EH (cell line): ENCODE measurements at places on chromosomes 4 and X.

DNA sequence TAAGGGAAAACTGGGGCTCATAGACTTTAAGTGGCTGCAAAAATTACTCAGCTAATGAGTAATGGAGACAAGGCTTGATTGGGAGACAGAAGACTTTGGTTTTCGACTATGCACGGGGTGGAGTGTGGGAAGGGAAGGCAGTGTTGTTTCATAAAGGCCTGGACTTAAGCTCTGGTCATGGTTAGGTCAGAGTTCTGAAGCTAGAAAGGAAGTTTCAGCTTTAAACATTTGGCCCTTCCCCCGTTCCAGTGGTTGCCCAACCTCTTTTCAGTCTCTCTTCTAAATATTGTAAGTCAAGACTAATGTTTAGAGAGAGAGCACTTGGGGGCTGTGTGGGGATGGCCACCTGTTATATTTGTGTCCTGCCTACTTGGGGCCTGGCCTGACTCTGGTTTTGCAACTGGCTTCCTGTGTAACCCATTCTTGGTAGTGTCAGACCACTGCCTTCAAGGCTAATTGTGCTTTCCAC lies 21.0 kb downstream of the MSN start:
- peak; percentile 70 for DNase-seq

GRCh38 chr4:100076753-100077152 lies 113.5 kb downstream of the DDIT4L start:
- no peak for DNase-seq

GRCh38 chr4:146191766-146192458 lies 16.4 kb downstream of the LSM6 start:
- DNase-seq, result peak; percentile 8

- DNase-seq, result no peak
Observed at GRCh38 chr4:148634476-148634875, 192.3 kb upstream of the NR3C2 start.

DNA sequence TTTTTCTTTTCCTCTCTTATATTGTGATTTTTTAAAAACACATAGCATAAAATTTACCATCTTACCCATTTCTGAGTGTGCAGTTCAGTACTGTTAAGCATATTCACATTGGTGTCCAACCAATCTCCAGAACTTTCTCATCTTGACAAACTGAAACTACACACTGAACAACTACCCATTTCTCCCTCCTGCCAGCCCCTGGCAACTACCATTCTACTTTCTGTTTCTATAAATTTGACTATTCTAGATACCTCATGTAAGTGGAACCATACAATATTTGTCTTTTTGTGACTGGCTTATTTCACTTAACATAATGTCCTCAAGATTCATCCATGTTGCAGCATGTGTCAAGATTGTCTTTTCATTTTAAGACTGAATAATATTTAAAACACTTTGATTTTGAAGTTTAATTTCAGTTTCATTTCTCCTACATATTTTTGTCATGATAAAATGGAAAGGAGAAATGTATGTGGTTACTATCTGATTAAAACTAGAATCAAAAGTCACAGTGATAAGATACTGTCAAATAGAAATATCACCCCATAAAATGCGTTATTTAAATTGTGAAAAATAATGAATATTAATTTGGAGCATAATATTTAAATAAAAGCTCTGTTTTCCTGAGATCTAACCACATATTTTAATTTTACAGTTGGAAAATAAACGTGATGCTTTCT lies 122.8 kb downstream of the DIPK2B start:
- DNase-seq, result no peak

DNA sequence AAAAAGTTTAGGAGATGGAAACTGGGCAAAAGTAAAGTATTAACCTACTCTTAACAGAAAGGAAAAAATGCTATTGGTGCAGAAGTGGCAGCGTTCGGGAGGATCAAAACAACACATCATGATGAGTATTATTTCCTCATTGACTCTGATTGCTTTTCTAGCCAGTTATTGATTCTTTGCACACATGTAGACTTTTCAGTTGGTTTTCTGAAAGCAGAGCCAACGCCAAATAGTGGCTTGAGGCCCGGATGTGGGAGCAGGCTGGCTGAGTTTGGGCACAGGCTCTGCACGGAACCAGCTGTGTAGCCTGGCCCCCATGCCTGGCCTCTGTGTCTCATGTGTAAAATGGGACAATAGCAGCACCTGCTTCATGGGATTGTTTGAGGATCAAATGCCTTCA lies 21.8 kb downstream of the STOX2 start:
- DNase-seq, result no peak

GRCh38 chr4:82984459-82984858 lies 26.2 kb downstream of the LIN54 start:
- DNase-seq, result peak; percentile 69
